ENCODE measurements at places on chromosomes 12 and 14.

GRCh38 chr14:99728231-99728920, 44.3 kb downstream of the CYP46A1 start:
- no peak for DNase-seq

DNA sequence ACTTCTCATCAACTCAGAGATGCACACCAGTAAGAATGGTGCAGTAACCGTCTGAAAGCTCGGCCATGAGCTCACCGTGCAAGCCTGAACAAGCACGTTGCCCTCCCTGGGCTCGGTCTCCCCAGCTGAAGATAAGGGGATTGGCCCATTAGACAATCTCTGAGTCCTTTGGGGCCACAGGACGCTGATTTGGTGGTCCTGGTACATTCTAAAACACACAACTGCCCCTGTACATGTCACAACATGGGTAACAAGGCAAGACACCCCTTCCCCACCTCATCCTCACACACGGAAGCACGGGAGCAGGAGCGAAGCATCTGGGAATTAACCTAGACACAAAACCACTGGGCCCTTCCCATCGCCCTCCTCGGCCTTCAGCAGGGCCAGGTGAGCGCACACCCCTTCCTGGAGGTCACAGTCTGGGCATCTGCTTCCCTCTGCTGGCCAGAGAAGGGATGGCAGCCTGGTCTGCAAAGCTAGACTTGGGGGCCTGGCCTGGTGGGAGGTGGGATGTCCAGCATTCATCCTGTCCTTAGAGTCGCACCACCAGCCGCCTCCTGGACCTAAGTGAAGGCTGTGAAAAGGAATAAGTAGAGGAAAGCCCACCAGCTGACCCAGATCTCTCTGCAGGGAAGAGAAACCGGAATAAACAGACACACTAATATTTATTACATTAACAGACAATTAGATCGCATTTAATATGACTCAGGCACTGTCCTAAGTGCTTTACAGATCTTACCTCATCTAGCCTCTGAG, 18.9 kb upstream of the SMUG1 start:
- peak; percentile 53 for DNase-seq

- no peak for DNase-seq
Observed at GRCh38 chr12:57732726-57733593, 5.6 kb downstream of the AGAP2 start.

DNA sequence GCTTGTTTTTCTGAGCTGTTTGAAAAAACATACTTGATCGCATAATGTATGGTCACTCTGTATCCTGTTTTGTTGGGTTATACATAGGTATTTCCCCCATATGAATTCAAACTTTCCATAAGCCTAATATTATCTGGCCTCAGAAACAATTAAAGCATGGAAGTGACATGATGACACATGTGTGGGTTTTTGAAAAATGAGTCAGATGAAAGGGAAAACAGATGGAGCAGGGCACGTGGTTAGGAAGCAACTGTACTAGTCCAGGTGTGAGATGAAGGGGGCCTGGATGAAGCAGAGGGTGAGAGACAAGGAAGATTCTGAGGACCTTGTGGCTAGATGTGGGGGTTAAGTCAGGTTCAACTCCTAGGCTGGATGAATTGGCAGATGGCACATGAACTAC, 92.7 kb upstream of the DNM1L start:
- DNase-seq = no peak

DNA sequence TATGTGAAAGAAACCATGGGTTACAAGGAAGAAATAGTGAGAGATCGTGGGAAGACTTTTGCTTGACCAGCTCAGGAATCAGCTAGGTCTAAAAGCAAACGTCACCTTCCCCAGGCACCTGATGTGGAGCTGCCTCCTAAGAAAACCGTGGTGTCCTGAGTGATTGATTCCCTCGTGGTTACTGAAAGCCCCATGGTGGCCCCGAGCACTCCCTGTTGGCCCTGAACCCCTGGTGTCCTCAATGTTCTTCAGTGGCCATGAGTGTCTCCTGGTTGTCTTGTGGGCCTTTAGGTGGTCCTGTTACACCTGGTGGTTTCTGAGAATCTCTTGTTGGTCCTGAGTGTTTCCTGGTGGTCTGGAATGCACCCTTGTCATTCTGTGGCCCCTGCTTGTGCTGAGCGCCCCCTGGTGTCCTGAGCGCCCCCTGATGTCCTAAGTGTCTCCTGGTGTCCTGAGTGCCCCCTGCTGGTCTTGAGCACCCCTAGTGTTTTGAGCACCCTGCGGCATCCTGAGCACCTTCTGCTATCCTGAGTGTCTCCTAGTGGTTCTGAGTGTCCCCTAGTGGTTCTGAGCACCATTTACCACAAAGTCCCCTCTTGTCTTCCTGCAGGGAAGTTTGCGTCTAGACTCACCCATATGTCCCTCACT, 518.7 kb downstream of the TMEM121 start:
- no peak for DNase-seq

All from NCI-H187 treated with DMSO at 0.1 percent for 48 hours (cell line).